NB4 (cell line): ENCODE measurements at places on chromosomes 7 and 10.

DNA sequence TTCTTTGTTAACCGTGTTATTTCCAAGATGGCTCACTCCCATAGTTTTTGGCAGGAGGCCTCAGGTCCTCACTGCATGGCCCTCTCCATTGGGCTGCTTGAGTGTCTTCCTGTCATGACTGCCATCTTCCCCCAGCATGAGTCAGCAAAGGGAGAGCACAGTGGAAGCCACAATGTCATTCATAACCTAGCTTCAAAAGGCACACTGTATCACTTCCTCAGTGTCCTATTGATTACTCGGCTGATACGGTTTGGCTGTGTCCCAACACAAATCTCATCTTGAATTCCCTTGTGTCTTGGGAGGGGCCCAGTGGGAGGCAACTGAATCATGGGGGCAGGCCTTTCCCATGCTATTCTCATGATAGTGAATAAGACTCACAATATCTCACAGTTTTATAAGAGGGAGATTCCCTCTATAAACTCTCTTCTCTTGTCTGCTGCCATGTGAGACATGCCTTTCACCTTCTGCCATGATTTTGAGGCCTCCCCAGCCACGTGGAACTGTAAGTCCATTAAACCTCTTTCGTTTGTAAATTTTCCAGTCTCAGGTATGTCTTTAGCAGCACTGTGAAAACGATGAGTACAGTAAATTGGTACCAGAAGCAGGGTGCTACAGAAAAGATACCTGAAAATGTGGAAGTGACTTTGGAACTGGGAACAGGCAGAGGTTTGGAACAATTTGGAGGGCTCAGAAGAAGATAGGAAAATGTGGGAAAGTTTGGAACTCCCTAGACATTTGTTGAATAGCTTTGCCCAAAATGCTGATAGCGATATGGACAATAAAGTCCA lies 106.5 kb downstream of the PRLHR start:
- peak; percentile 32 for DNase-seq

GRCh38 chr10:80271416-80271815 lies 18.0 kb downstream of the MAT1A start:
- DNase-seq = no peak

- DNase-seq = no peak
These were observed 55.1 kb downstream of the VOPP1 start for GRCh38 chr7:55517191-55517633.

DNA sequence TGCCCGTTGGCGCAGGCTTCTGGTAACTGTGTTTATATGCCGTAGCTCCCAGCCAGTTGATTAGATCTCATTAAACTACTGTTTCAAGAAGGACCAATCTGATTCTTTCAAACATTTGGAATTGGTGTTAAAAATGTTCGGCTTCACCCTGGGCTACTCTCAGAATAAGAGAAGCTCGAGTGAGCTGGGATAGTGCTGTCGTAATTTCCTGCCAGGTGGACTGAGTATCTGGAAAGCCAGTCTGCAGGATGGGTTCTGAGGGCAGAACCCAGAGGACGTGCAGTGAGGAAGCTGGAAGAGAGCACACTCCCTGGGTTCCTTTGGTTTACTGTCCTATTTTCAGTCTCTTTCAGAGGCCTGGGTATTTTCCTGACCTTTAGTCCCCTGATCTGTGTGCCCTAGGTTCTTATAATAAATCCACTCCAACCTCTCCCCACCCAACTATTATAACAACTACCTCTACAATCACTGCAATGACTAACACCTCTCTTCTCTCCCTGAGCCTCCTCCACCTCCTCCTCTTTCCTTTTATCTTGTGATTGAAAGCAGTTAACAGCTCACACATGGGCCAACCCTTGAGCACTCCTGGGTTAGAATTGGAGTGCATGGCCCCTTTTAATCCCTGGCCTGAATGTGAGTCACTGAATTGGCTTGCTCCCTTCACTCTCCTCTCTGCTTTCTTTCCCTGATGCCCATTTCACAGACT lies 63.0 kb downstream of the AOAH start:
- DNase-seq = no peak

- DNase-seq = no peak
These were observed 74.3 kb downstream of the LHPP start for GRCh38 chr10:124535731-124536495.

DNA sequence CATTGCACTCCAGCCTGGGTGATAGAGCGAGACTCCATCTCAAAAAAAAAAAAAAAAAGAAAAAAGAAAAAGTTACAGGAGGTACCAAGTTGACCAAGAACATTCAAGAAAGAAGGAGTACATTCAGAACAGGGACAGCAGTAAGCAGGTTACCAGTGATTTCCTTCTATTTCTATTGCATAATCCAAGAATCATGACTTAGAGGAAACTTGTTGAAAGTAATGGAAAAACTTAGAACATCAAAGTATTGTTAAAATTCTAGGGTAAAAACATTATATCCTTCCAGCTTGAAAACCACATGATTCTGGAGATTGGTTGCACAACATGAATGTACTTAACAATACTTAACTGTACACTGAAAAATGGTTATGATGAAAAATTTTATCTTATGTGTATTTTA lies 25.2 kb downstream of the RAPGEF5 start:
- no peak for DNase-seq

DNA sequence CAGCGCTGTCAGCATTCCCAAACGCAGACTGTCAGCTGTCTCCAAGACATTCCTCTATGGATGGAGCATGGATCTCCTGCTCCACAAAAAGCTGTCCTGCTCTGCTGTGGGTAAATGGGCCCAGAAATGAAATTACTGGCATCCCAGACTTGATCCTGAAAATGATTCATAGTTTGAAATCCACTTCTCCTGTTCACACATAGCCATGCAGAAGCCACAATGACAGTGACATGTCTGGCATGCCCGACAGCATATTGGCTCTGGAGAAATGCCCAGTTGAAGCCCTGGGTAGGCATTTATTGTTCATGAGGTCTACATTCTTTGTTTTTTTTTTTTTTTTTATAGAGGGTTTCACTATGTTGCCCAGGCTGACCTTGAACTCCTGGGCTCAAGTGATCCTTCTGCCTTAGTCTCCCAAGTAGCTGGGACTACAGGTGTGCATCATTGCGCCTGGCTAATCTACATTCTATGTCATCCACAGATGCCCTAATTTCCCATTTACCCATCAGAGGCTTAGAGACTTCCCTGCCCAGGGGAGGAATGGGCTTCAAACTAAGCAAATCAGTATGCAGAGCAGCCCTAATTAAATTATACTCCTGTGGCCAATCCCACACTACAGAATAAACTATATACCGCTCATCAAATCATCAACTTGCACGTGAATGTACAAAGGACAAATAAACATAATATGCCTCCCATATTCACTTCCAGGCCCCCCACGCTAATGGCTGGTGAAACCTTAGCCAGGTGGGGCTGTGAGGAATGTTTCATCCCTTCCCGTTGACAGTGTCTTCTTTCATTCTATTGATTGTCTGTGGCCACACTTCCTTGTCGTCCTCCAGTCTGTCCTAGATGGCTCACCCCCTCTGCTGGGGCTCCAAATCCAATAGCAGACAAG lies 61.8 kb upstream of the EEPD1 start:
- DNase-seq = no peak

DNA sequence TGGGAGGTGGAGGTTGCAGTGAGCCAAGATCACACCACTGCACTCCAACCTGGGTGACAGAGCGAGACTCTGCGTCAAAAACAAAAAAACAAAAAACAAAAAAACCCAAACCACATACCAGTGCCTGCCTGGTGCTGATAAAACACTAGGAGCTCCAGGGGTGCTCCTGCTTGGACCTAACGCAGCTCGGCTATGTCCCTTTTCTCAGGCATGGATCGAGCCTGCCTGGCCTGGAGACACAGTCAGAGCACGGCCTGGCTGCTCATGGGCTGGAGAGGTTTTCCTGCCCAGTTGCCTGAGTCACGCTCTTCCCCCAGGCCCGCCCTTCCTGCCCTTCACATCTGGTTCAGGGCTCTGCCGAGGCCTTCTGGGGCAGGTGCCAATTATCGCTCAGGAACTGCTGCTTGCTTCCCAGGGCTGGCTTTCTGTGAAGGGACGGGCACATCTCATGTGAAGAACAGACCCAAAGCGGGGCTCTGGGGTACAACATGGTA lies 12.6 kb upstream of the NPFFR1 start:
- DNase-seq = peak; percentile 75
